ENCODE measurements at places on chromosomes 12 and 14.

GRCh38 chr12:124964251-124964650 lies 24.7 kb downstream of the DHX37 start:
- no peak overlapping the region for H3K4me3 ChIP-seq
- peaks cover 38% of the 10 kb centered on the region for H3K36me3 ChIP-seq
- H3K27ac ChIP-seq, result no peak overlapping the region
- H3K4me1 ChIP-seq, result peaks cover 6% of the 10 kb centered on the region
- no peak for DNase-seq
- H3K27me3 ChIP-seq, result no peaks in the 10 kb centered on the region

DNA sequence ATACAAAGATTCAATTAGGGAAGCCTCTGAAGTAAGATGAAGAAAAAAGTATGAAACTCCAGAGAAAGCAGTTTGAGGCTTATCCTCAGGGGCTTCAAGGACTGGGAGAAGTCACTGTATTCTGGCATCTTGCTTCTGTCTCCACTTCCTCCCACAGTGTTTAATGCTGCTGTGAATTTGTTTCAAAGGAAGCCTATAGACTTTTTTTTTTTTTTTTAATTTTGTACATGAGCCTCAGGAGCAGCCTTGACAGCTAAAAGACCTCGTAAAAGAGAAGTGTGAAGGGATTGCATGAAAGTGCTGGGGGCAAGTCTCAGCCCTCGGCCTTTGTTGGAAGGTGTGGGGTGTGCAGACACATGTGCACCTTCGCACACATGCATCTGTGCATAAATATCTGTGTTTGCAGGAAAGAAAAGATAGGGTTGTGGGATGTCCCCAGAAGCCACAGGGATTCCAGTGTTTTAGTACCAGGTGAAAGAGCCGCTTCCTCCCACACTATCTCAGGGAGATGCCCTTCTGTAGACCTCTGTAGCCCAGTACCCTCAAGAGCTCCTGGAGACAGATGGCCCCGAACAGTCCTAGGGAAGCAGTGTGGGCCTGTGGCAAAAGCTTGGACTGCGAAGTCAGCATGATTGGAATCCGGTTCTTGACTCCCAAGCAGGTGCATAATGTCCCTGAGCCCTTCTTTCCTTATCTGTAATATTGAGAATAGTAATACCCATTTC lies 193.5 kb upstream of the BCL2L14 start:
- H3K4me3 ChIP-seq, result no peak overlapping the region
- peaks cover 32% of the 10 kb centered on the region for H3K4me1 ChIP-seq

DNA sequence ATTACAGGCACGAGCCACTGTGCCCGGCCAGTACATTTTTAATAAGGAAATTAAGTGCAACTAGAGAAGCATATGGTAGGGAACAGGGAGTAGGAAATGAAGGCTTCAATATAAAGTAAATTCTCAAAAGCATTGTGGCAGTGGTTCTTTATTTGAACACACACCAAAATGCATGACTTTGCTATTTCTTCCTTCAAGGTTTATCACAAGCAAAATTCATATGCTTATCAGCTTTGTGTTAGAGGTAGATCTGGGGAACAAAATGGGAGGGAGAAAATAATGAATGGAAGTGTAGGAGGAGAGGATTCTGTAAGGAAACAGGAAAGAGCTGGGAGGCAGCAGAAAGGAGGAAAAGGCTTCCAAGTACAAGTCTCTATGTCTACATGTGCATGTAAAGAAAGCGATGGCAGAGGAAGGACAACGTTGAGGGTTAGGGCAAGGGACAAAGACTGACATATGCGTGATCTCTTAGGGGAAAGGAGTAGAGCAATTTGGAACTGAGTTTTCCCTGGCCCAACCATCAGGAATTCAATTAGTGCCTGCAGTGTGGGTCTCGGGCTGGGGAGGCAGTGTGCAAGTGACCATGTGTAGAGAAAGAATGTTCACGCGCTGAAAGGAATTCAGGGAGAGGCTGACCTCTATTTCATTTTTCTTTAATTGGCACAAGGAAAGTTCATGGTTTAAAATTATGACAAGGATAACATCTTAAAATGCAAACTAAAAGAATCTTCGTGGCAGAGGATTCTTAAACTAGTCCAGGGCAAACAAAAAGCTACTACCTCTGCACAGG lies 22.9 kb upstream of the RASSF8 start:
- H3K4me1 ChIP-seq, result no peaks in the 10 kb centered on the region
- no peaks in the 10 kb centered on the region for H3K36me3 ChIP-seq
- H3K4me3 ChIP-seq, result no peak overlapping the region
- no peak overlapping the region for H3K27ac ChIP-seq
- no peak for DNase-seq

DNA sequence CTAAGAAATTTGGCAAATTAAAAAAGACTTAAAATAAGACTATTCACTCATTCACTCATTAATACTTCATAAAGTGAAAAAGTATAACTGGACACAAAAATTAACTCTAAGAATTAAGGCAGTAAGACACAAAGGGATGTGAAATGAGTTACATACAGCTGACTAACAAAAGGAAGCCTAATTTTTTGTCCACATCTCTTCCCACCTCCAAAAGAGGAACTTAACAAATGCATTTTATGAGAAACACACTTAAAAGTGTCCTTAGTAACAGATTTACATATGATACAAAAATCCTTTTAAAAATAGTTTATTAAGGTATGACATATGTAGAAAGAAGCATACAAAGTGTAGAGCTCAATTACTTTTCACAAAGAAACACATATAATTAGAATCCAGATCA lies 88.9 kb downstream of the NUMB start:
- H3K4me3 ChIP-seq, result no peak overlapping the region
- no peaks in the 10 kb centered on the region for H3K27me3 ChIP-seq
- no peak overlapping the region for H3K27ac ChIP-seq
- no peaks in the 10 kb centered on the region for H3K4me1 ChIP-seq

DNA sequence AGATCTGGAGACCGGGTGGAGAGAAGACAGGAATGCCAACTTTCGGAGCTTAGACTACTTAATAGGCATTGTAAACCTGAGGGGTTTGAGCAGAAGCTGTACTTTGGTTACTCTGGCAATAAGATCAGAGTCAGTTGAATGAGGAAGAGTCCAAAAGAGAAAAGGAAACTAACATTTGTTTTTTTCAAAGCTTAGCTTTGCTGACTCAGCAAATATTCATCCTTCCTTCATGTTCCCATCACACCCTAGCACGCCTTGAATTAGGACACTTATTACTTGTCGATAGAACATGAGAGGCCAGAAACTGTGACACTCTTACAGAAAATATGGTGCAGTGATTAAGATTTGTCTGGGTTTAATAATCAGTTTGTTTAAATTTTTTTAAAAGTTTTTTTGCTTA lies 266.9 kb upstream of the ATP2B1 start:
- no peak overlapping the region for H3K4me3 ChIP-seq
- no peaks in the 10 kb centered on the region for H3K4me1 ChIP-seq
- DNase-seq, result no peak
- H3K27ac ChIP-seq, result no peak overlapping the region

GRCh38 chr12:53184828-53185227 lies 4.1 kb upstream of the CSAD start:
- no peaks in the 10 kb centered on the region for H3K27me3 ChIP-seq
- H3K36me3 ChIP-seq, result peaks cover 62% of the 10 kb centered on the region
- peak overlapping the region; percentile 58 for H3K27ac ChIP-seq
- no peak overlapping the region for H3K4me3 ChIP-seq

DNA sequence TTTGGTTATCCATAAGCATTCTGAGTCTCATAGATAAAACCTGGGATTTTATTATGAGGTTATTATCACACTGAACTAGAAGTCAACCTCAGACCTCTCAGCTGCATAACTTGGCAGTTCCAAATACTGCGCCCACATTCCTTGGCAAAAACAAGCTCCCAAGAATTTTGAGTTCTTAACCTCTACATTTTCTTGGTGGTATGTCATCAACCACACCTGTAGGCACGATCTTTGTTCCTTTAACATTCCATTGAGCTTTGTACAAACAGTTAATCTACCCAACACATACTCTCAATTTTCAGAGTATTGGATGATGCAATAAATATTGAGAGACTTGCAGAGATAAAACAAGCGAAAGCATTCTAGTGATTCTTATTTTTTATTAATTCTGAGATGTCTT lies 371.8 kb upstream of the PRICKLE1 start:
- H3K4me1 ChIP-seq, result no peaks in the 10 kb centered on the region
- DNase-seq, result no peak
- no peaks in the 10 kb centered on the region for H3K36me3 ChIP-seq

DNA sequence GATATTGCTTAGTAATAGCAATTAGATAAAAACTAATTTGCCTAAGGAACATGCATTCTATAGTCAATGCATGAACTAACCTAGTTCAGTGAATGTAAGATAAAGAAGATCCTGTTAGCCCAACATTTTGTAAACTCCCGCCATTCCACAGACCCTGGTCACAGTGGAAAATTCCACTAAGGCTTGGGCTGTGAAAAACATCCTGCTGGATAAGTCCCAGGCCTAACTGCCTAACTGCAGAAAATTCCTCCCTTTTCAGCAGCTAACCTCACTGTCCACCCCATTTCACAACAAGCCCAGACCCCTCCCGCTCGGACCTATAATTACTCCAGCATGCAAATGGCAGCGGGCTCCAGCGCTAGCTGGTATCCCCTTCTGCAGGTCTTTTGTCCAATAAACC lies 97.9 kb upstream of the GARIN6 start:
- H3K27me3 ChIP-seq, result no peaks in the 10 kb centered on the region
- H3K27ac ChIP-seq, result no peak overlapping the region
- no peaks in the 10 kb centered on the region for H3K36me3 ChIP-seq
- DNase-seq, result no peak
- H3K4me3 ChIP-seq, result no peak overlapping the region
- no peaks in the 10 kb centered on the region for H3K4me1 ChIP-seq

DNA sequence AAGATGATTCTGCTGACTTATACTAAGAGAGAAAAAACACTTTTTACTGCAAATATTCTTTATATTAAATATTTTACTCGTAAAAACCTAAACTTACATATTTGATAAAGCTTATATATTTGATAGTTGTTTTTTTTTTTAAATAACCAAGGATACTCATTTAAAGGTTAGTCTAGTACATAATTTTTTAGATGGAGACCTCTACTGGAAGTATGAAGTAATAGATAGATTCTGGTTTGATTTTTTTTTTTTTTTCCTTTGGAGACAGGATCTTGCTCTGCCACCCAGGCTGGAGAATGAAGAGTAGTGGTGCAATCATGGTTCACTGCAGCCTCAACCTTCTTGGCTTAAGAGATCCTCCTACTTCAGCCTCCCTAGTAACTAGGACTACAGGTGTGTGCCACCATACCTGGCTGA lies 16.4 kb downstream of the ARID2 start:
- H3K4me3 ChIP-seq, result no peak overlapping the region
- no peaks in the 10 kb centered on the region for H3K27me3 ChIP-seq
- H3K4me1 ChIP-seq, result peaks cover 34% of the 10 kb centered on the region
- H3K27ac ChIP-seq, result no peak overlapping the region
- peaks cover 45% of the 10 kb centered on the region for H3K36me3 ChIP-seq

GRCh38 chr12:119715268-119715620 lies 47.3 kb downstream of the PRKAB1 start:
- H3K4me1 ChIP-seq, result no peaks in the 10 kb centered on the region
- H3K4me3 ChIP-seq, result no peak overlapping the region
- H3K36me3 ChIP-seq, result peaks cover 79% of the 10 kb centered on the region
- no peaks in the 10 kb centered on the region for H3K27me3 ChIP-seq
- no peak for DNase-seq

DNA sequence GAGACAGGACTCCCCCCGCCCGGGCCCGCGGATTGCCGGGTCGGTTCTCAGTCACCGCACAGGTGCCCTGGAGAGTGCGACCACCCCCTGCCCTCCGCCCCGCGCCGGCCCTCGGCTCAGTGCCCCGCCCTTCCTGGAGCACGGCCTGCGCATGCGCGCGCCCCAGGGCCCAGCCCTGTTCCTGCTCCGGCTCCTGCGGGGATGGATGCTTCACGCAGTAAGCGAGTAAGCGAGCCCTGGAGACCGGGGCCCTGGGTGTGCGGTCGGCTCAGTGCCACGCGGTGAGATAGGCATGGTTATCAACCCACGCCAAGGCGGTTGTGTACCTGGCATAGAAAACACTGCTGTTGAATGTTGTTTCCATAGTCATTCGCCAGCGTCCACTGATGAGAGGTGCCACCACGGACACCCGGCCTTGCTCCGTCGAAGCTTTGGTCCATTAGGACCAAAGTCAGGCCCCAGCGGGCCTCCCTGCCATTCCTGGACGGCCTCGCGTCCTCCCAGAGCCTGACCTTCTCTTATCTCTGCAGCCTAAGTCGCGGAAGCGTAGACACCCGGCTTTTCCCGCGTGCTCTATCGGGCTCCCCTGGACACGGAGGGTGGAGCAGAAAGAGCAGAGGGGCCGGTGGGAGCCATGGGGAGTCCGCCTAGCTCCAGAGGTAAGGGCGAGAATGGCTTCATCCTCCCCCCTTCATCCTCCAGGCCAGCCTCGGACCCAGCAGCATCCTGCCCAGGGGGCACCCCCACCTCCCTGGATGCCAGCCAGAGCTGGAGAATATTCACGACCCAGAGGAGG lies 90.6 kb downstream of the PAPOLA start:
- peak; percentile 76 for DNase-seq
- no peaks in the 10 kb centered on the region for H3K36me3 ChIP-seq
- peak overlapping the region; percentile 72 for H3K4me3 ChIP-seq
- peaks cover 44% of the 10 kb centered on the region for H3K27me3 ChIP-seq
- H3K4me1 ChIP-seq, result peaks cover 11% of the 10 kb centered on the region

DNA sequence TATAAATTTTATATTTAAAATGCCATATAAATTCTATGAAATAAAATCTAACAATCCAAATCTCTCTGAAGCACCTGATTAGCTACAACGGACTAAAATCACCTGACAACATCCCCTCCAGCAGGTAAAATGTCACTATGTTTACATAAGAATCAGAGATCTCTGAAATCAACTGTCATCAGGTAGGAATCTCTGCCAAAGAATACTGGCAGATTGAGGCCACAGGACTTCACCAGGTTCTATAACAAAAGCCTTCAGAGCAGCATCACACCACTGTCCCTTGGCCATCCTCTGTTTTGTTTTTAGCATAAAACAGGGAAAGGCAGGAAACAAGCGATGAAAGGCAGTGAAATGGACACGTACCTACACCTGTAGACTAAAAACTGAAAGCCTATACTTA lies 22.1 kb downstream of the FGD6 start:
- no peak overlapping the region for H3K27ac ChIP-seq
- no peaks in the 10 kb centered on the region for H3K4me1 ChIP-seq
- no peaks in the 10 kb centered on the region for H3K36me3 ChIP-seq
- no peaks in the 10 kb centered on the region for H3K27me3 ChIP-seq
- no peak for DNase-seq
- no peak overlapping the region for H3K4me3 ChIP-seq

GRCh38 chr14:32635061-32635719 lies 303.5 kb upstream of the NPAS3 start:
- H3K27ac ChIP-seq, result no peak overlapping the region
- H3K36me3 ChIP-seq, result no peaks in the 10 kb centered on the region
- H3K27me3 ChIP-seq, result no peaks in the 10 kb centered on the region
- DNase-seq, result no peak

DNA sequence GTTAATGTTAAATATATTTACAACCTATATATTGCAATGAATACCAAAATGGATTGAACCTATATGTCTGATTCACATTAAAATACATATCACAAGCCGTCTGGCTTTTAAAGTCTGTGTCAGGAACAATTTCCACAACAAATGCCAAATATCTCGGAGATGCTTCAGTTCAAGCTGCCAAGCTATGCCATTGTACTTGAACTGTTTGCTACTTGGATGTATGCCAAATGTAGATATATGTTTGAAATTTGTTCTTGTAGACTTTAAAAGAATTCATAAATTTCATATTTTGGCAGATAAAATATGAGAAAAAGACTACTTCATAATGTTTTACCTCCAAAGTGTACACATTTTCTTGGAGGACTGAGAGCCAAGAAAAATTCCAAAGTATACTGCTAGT lies 37.0 kb downstream of the WASHC3 start:
- H3K27me3 ChIP-seq, result no peaks in the 10 kb centered on the region
- no peak overlapping the region for H3K27ac ChIP-seq
- no peak for DNase-seq
- H3K4me3 ChIP-seq, result no peak overlapping the region
